ENCODE measurements at places on chromosomes 1 and 21. TPM values are rescaled to one million over a fixed set of nuclear protein-coding genes. Genes with fewer than 3 reads are reported as not detected.

DNA sequence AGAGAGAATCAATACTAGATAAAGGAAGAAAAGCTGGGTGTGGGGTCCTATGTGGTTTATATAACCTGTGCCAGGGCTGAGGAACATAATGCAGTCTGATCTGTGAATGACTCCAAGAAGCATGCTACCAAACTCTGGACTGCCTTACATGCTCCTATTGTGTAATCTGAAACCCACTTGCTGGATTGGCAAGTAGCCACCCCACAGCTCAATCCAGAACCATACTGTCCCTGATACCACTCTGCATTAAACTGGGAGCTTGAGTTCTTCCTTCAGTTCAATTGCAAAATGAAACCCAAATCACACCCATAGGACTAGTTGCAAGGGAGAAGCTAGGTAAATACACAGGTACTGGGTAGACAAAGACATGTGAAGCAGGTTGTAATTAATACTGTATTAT, 115.4 kb upstream of the NEGR1 start:
- no peaks in the 10 kb centered on the region for H3K4me1 ChIP-seq
- H3K27ac ChIP-seq = no peak overlapping the region
- no peak overlapping the region for H3K4me3 ChIP-seq
- H3K27me3 ChIP-seq = no peaks in the 10 kb centered on the region
- no peak for DNase-seq

DNA sequence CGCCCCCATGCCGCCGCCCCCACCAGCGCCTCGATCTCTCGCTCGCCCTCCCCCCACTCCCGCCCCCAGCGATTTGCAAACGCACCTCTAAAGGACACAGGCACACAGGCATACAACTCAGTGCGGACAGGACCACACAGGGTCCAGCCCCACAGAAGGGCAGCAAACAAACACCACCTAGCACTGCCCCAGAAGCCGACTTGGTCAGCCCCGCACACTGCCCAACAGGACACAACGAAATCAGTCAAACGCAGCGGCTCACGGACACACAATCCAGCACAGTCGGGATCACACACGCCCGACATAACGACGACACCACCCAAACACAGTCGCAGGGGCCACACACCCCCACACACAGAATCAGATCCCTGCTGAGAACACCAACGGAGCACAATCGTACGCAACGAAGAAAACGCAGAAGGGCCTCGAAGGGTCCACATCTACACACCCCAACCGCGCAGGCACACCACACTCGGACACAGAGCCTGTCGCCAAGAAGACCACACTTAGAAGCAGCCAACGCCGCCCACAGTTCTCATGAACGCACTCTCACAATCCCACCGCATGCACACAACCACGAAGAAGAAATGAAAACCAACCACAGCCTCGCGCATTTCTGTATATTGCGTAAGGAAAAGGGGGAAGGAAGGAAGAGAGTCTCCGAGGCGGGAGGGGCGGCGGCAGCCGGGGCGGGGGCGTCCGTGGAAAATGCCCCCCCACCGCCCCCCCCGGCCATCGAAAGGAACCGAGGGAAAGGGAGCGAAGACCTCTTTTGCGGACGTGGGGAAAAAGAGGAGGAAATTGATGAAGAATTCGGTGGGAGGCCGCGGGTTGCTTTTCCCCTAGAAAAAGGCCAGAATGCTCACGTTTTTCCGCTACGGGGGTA, 481 bp downstream of the TAL1 start:
- peaks cover 100% of the 10 kb centered on the region for H3K27me3 ChIP-seq
- H3K36me3 ChIP-seq = no peaks in the 10 kb centered on the region
- peak; percentile 46 for DNase-seq
- no peak overlapping the region for H3K27ac ChIP-seq
- peaks cover 67% of the 10 kb centered on the region for H3K4me1 ChIP-seq

GRCh38 chr1:154062309-154062708, 71.7 kb downstream of the RPS27 start:
- no peaks in the 10 kb centered on the region for H3K4me1 ChIP-seq
- no peak overlapping the region for H3K27ac ChIP-seq

- no peak overlapping the region for H3K4me3 ChIP-seq
- H3K27ac ChIP-seq = no peak overlapping the region
- no peak for DNase-seq
- no peaks in the 10 kb centered on the region for H3K36me3 ChIP-seq
- no peaks in the 10 kb centered on the region for H3K27me3 ChIP-seq
- H3K4me1 ChIP-seq = no peaks in the 10 kb centered on the region
Measured at GRCh38 chr1:43872280-43872679, 61.3 kb upstream of the ARTN start.

DNA sequence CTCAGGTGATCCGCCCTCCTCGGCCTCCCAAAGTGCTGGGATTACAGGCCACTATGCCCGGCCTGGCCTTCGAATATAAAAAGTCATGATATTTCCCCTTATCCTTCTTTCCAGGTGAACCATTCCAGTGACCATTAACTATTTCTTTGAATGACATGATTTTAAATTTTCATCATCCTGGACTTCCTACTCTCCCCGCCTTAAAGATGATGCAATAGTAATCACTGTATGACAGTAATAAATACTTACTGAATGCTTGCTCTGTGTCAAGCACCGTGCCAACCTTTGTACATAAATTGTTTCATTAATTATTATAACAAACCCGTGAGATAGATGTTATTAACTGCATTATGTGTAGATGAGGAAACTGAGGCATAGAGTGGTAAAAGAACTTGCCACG, 19.9 kb upstream of the ATP1A1 start:
- H3K36me3 ChIP-seq = no peaks in the 10 kb centered on the region
- no peak for DNase-seq
- no peaks in the 10 kb centered on the region for H3K27me3 ChIP-seq
- no peak overlapping the region for H3K27ac ChIP-seq

GRCh38 chr1:175204330-175204729, 11.8 kb upstream of the KIAA0040 start:
- H3K4me1 ChIP-seq = no peaks in the 10 kb centered on the region
- H3K4me3 ChIP-seq = no peak overlapping the region
- H3K36me3 ChIP-seq = no peaks in the 10 kb centered on the region
- DNase-seq = no peak
- H3K27me3 ChIP-seq = no peaks in the 10 kb centered on the region

Gene GPR25
- not detected for total RNA-seq

DNA sequence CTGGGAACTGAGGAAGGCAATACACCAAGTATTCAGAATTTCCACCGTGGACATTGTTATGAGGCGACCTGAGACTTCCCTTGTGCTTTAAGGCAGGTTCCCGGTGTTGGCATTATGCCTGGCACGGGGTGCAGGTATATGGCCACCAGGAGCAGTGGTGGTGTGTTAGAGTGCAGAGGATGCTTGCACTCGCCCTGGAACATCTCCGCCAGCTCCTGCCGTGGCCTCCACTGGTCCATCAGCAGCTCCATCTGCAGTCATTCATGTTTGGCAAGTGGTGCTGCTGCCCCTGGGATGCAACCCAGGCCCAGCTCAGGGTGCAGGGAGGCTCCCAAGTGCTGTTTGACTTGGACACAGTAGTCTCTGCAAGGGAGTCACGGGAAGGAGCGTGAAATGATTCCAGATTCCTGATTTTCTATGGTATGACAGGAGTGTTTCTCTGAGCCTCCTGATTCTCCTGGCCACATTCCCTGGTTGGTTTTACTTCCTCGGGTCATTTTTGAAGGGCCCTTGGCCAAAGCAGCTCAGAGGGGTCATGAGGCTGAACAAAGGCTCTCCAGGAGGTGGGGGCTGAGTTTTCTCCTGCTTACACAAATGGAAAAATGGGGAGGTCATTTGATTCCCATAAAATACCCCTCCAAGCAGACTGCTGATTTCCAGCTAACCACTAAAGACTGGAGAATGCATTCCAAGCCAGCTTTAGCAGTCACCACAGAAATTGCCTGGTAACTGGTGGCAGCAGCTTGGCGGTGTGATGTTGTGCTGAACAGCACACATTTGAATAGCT, 60.4 kb upstream of the PSEN2 start:
- H3K4me1 ChIP-seq = no peaks in the 10 kb centered on the region
- no peak for DNase-seq
- H3K27me3 ChIP-seq = no peaks in the 10 kb centered on the region
- no peak overlapping the region for H3K4me3 ChIP-seq

Gene FMOD
- 1.3 TPM for total RNA-seq

Gene PADI4
- total RNA-seq = 0.08 TPM

Gene SLAMF1
- total RNA-seq = not detected

- no peak for DNase-seq
- no peaks in the 10 kb centered on the region for H3K27me3 ChIP-seq
- peaks cover 18% of the 10 kb centered on the region for H3K36me3 ChIP-seq
Measured at GRCh38 chr1:44646261-44647110, 27.8 kb downstream of the TMEM53 start.

DNA sequence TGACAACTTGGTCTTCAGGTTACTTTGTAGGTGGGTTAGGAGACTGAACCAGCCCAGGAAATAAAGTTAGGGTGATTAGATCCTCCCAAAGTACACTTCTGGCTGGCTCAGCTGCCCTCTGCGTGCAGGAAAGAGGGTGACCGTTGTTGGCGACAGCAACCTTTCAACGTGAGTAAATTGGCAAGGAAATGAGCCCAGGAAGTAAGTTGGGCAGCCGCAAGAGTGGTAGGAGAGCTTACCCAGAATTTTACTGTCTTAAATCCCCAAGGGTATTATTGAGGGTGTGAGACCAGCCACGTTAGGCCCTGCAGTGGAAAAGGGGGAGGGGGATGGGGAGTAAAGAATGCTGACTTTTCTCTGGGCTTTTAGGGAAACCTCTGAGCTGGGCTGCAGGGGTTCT, 1.6 kb downstream of the TENT5C start:
- DNase-seq = peak; percentile 74
- no peaks in the 10 kb centered on the region for H3K36me3 ChIP-seq
- no peak overlapping the region for H3K27ac ChIP-seq
- H3K4me1 ChIP-seq = peaks cover 25% of the 10 kb centered on the region
- peak overlapping the region; percentile 94 for H3K4me3 ChIP-seq
- peaks cover 51% of the 10 kb centered on the region for H3K27me3 ChIP-seq

DNA sequence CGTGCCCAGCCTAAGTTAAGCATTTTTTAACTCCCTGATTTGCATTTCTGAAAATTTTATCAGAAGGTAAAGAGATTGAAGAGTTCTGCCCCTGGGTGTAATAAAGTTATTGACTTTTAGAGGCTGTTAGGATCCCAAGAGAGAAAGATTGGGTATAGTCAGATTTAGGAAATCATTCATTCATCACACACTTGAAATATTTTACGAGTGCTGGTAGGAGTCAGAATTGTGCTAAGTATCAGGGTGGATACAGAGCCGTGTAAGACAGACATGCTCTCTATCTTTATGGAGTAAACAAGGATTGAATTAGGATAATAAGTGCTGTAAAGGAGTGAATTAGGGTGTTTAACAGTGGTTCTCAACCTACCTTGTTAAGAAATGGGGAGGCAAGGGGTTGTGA, 3.0 kb downstream of the SZT2 start:
- peaks cover 4% of the 10 kb centered on the region for H3K36me3 ChIP-seq
- H3K4me3 ChIP-seq = no peak overlapping the region
- DNase-seq = no peak
- H3K4me1 ChIP-seq = peaks cover 13% of the 10 kb centered on the region
- H3K27me3 ChIP-seq = no peaks in the 10 kb centered on the region

Gene TRIM58
- 3.4 TPM for total RNA-seq

DNA sequence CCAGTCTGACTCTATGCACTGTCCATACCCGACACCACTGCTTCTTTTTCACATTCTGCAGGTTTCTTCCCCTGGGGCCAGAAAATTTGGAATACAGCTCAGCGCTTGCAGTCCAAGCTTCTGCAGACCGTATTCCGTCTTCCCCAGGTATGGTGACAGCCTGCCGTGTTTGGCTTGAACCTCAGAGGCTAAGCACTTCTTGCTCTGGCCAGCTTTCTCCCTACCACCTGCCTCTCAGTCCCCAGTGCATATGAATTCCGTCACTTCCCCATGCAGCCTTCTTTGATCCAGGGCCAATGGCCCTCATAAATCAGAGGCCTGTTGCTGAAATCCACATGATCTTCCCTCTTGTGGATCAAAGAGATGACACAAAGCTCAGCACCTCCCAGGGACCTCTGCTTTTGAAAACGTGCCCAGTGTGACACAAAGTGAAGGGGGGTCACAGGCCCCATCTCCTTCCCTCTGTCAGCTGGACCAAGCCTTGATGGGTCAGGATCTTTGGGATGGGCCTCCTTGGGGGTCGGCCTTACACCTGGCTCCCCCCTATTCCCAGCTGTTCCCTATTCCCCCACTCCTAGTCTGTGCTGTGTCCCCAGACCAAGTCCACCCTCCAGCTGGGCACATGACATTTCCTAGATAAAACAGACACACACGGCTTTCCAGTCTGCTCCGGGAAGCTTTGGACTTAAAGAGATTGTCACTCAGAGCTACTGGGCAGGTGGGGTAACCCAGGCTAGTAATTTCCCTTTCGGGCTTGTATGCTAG, 66.6 kb downstream of the HMGB4 start:
- 0 out of 2 replicates have a peak, but pooled peaks cover 5% of the 10 kb centered on the region for H3K36me3 ChIP-seq
- H3K27ac ChIP-seq = no peak overlapping the region
- no peak overlapping the region for H3K4me3 ChIP-seq
- no peak for DNase-seq
- no peaks in the 10 kb centered on the region for H3K27me3 ChIP-seq
- no peaks in the 10 kb centered on the region for H3K4me1 ChIP-seq

- no peaks in the 10 kb centered on the region for H3K36me3 ChIP-seq
- peaks cover 10% of the 10 kb centered on the region for H3K4me1 ChIP-seq
- H3K4me3 ChIP-seq = no peak overlapping the region
- H3K27ac ChIP-seq = no peak overlapping the region
- no peak for DNase-seq
Measured at GRCh38 chr1:230079199-230080024, 12.4 kb downstream of the GALNT2 start.

GRCh38 chr1:22969304-22969709, 3.4 kb downstream of the LACTBL1 start:
- no peaks in the 10 kb centered on the region for H3K36me3 ChIP-seq
- no peak for DNase-seq
- no peak overlapping the region for H3K27ac ChIP-seq
- no peaks in the 10 kb centered on the region for H3K4me1 ChIP-seq
- no peaks in the 10 kb centered on the region for H3K27me3 ChIP-seq

GRCh38 chr1:86703696-86704457, 499 bp upstream of the SH3GLB1 start:
- peak overlapping the region; percentile 87 for H3K27ac ChIP-seq
- peak overlapping the region; percentile 82 for H3K4me3 ChIP-seq
- DNase-seq = peak; percentile 59
- no peaks in the 10 kb centered on the region for H3K27me3 ChIP-seq
- peaks cover 17% of the 10 kb centered on the region for H3K4me1 ChIP-seq

DNA sequence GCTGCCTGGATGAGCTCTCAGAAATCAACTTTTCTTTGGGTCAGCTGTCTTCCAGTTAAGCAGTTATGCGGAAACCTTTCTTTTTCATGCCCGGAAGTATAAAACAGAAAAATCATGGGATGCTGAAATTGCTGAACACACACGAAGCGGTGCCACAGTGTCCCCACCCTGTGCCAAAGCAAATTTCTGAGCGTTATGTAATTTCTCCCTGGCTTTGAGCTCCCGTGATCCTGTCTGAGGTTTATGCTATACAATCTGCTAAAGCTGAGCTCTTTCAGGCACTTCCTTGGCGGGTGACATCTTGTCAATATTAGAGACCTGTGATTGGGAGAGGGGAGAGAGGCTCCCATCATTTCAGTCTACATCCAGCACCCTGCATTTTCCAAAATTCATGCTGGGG, 201.7 kb downstream of the ROR1 start:
- no peak for DNase-seq
- no peak overlapping the region for H3K27ac ChIP-seq
- peaks cover 14% of the 10 kb centered on the region for H3K4me1 ChIP-seq
- no peaks in the 10 kb centered on the region for H3K36me3 ChIP-seq
- no peaks in the 10 kb centered on the region for H3K27me3 ChIP-seq
- H3K4me3 ChIP-seq = no peak overlapping the region
